ENCODE measurements at places on chromosomes 4 and X. TPM values are rescaled to one million over a fixed set of nuclear protein-coding genes. Genes with fewer than 3 reads are reported as not detected.

NUDT10 gene
- polyA plus RNA-seq = 12.4 TPM

DCAF4L1 gene
- polyA plus RNA-seq = 0.12 TPM

GAGE1 gene
- polyA plus RNA-seq = not detected

APEX2 gene
- polyA plus RNA-seq = 15.0 TPM

SPANXN3 gene
- not detected for polyA plus RNA-seq

GRCh38 chr4:26355392-26356052 lies 34.7 kb downstream of the RBPJ start:
- no peak for DNase-seq

DNA sequence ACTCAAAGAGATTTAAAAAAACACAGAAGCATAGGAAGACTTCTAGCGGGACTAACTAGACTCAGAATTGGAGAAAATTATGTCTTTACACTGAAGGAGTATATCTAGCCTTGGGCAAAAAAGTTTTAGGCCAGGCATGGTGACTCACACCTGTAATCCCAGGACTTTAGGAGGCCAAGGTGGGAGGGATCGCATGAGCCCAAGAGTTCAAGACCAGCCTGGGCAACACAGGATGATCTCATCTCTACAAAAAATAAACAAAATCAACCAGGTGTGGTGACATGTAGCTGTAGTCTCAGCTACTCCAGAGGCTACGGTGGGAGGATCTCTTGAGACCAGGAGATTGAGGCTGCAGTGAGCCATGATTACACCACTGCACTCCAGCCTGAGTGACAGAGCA lies 99.5 kb downstream of the NEUROG2 start:
- no peak for DNase-seq

DNA sequence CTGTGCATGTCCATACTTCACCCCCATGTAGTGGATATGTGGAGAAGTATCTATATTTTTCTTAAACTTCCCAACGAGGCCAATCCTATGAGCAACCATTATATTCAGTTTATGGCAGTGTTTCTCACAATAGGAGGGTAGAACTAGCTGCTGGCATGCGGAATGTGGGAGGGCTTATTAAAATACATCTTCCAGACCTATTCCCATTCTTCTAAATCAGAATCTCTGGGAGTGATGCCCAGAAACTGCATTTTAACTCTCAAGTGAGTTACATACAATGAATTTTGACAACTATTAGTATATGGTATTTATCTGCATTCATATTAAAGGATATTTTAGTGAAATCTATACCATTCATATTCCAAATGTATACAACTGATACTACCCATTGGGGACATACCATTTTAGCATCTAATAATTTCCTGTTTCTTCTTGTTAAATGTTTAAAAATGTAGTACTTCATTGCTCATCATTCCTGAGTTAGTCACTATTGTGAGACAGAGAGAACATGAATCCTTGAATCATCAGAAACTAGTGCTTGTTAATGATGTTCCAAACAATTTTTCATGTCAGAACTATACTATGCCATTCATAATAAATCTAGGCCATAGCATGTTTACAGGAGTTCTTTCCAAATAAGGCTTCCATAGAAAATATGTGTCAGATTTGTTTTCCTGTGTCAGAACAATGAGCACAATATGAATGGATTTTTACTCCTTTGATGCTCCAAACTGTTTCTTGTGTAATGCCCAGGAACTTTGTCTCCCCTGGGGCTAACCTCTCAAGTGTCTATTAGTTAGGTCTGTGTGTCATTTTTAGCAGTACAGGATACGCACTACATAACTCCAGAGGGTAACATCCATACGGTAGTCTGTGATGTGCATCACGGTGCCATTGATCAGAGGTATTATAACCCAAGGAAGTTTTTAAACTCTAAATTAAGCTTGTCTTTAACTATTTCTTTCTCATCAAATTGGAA lies 198.8 kb upstream of the BMP3 start:
- no peak for DNase-seq
